AG04450 (cell line): ENCODE measurements at places on chromosomes 16 and 17. TPM values are rescaled to one million over a fixed set of nuclear protein-coding genes. Genes with fewer than 3 reads are reported as not detected.

Gene SMIM22
- not detected in 2 replicates for polyA plus RNA-seq

- DNase-seq = no peak
These were observed 2.7 kb upstream of the IRX5 start for GRCh38 chr16:54928016-54928356.

GRCh38 chr16:53415504-53415903 lies 18.8 kb upstream of the RBL2 start:
- no peak for DNase-seq

Gene DHRS7C
- not detected in 2 replicates for polyA plus RNA-seq

- peak; percentile 61 for DNase-seq
These were observed 27.1 kb upstream of the SNN start for GRCh38 chr16:11640987-11641817.

GRCh38 chr16:56673921-56674320 lies 4.3 kb downstream of the MT1H start:
- DNase-seq = no peak

DNA sequence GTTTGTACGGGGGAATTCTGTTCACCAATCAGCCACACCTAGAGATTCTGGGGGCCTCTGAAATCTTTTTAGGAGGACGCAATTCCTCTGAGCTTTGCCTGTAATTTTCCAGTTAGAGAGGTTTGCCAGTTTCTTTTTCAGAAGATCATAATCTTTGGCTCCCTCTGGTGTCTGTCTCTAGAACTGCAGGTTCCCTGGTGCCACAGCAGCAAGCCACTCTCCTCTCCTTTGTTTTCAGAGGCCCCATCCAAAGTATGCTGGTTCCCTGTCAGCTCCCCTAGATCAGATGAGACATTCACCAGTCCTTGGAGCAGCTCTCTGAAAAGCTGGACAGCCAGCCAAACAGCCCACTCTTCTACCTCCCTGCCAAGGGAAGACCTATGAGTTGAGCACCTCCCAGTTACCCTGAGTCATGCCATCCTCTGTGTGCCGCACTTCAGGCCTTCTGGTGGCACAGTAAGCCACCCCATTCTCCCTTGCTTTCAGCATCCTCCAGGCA lies 36.1 kb downstream of the RNF112 start:
- peak; percentile 49 for DNase-seq

Gene RRAD
- polyA plus RNA-seq = 1.9 and 2.7 TPM in 2 replicates

Gene DNAJC7
- 62.0 and 66.4 TPM in 2 replicates for polyA plus RNA-seq

DNA sequence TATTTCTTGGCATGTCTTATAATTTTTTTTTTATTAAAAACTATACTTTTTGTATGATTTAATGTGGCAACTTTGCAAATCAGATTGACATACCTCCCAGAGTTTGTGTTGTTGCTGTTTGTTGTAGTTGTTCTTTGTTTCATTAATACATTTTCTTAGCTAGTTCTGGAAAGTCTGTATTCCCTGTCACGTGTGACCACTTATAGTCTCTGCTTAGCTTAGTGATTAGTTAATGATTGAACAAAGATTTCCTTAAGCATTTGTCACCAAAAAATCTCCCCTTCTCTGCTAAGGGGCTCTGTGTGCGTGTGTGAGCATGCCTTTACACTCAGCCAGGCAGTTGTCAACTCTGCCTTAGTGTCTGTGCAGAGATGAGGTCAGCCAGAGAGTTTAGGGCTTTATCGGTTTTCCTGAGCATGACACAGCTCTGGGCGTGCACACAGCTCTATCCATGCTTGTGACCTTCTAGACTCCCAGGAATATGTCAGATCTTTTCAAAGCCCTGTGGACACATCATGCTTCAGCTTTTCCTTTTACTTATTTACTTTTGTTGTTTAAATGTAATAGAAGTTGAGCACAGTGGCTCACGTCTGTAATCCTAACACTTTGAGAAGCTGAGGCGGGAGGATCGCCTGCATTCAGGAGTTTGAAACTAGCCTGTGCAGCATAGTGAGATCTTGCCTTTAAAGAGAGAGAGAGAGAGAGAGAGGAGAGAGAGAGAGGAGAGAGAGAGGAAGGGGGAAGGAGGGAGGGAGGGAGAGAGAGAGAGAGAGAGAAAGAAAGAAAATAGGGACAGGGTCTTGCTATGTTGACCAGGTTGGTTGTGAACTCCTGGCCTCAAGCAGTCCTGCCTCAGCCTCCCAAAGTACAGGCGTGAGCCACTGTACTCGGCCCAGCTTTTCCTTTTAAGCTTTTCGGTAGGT lies 21.9 kb downstream of the DNAI2 start:
- DNase-seq = no peak

DNA sequence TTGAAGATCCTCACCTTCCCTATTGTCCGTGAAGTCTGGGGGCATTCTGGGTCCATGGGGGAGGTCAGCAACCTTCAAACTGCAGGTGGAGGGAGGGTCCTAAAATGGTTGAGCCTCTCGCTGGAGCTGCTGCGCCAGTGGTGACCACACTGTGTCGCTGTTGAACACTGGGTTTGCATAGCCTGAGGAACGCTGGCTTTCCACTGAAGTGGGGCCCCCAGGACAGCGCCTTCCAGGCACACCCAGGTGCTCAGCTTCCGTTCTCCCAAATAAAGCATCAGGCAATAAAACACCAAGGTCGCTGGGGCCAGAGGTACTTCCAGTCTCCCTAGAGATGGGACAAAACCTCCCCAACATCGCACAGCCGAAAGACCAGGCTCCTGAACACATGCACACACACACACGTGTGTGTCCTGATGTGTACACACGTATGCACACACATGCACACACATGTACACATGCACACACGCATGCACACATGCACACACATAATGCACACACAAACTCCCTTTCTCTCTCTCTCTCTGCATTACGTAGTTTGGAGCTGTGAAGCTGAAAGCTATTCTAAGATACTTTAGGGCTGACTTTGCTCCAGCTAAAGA lies 120.6 kb downstream of the IRF8 start:
- DNase-seq = no peak

DNA sequence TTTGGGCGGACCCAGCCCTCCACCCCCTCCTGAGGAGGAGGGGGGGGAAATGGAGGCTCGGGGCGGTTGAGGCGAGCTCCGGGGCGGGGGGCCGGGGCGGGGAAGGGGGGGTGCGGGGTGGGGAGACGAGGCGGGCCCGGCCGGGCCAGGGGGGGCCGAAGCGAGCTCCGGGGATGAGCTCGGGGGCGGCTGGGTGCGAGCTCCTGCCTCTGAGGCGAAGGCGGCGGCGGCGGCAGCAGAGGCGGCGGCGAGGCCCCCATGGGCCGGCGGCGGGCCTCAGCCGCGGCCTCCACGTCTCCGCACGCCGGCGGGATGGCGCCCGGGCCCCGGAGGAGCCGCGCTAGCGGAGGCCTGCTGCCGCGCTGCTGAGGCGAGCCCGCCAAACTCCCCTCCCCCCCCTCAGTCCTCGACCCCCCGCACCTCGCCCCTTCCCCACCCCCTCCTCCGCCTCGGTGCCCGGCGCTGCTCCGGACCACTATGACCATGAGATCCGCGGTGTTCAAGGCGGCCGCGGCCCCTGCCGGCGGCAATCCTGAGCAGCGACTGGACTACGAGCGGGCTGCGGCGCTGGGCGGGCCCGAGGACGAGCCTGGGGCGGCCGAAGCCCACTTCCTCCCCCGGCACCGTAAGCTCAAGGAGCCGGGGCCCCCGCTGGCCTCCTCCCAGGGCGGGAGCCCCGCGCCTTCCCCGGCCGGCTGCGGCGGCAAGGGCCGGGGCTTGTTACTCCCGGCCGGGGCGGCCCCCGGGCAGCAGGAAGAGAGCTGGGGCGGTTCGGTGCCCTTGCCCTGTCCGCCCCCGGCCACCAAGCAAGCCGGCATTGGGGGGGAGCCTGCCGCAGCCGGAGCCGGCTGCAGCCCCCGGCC lies 596 bp downstream of the MSL1 start:
- no peak for DNase-seq

DNA sequence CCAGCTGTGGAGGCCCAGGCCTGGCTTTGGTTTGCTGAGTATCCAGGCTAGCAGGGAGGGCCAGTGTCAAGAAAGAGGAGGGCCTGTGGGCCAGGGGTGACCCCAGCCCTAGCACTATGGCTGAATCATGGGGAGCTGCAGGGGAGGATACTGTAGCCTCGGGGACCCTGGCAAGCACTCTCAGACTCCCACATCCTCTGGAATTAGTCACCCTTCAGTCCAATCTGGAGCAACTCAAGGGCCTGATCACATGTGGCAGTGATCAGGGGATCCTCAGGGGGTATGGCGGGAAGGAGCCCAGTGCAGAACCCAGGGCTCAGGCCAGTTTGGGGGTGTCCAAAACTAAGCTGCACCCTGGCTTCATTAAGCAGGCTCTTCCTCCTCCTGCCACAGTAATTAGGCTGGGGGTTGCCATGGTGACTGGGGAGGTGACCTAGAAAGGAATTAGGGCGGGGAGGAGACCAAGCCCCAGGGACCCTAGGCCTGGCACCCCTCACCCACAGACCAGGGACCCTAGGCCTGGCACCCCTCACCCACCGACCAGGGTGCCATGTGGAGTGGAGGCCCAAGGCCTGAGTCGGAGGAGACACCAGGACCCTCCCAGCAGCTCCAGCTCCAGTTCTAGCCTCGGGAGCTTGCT lies 5.8 kb downstream of the NLGN2 start:
- no peak for DNase-seq

- DNase-seq = no peak
These were observed 27.9 kb downstream of the STXBP4 start for GRCh38 chr17:54996441-54996840.

Gene EVPL
- polyA plus RNA-seq = not detected in 2 replicates

Gene PLCG2
- polyA plus RNA-seq = 0.07 and 0.16 TPM in 2 replicates

Gene CCP110
- 6.4 and 8.5 TPM in 2 replicates for polyA plus RNA-seq

Gene SYT17
- 0.21 and 0.27 TPM in 2 replicates for polyA plus RNA-seq
